D341Med (cell line): ENCODE measurements at places on chromosomes 2 and 18.
A peak's percentile ranks its signal among the peaks of the same experiment; 100 is the strongest.

GRCh38 chr2:82591718-82592117 is 1867.4 kb downstream of the SUCLG1 start:
- DNase-seq = no peak

DNA sequence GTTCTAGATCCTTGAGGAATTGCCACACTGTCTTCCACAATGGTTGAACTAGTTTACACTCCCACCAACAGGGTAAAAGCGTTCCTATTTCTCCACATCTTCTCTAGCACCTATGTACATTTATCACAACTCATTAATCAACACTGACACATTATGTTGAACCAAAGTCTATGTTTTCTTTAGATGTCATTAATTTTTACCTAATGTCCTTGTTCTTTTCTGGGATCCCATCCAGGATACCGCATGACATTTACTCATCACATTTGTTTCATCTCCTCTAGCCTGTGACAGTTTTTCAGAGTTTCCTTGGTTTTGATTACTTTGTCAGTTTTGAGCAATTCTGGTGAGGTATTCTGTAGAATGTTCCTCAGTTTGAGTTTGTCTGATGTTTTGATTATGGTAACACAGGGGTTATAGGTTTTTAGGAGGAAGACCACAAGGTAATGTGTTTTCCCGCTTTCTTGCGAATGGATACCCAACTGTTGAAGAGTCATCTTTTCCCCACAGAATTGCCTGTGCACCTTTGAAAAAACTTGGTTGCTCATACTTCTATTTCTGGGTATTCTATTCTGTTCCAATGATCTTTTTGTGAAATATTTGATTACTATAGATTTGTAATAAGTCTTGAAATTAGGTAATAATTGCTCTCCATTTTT is 3.0 kb upstream of the UGT1A9 start:
- no peak for DNase-seq

- no peak for DNase-seq
Observed at GRCh38 chr18:61953641-61954040, 60.8 kb upstream of the RNF152 start.

DNA sequence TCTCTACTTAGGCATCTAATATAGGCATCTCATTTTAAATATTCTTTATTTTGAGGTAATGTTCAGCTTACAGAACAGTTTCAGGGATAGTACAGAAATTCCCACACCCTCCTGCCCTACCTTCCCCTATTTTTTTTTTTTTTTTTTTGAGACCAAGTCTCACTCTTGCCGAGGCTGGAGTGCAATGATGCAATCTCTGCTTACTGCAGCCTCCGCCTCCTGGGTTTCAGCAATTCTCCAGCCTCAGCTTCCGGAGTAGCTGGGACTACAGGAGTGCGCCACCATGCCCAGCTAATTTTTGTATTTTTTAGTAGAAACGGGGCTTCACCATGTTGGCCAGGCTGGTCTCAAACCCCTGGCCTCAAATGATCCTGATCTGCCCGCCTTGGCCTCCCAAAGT is 97.6 kb downstream of the EPB41L5 start:
- DNase-seq = no peak

- no peak for DNase-seq
Observed at GRCh38 chr2:137167651-137168050, 402.3 kb downstream of the THSD7B start.

GRCh38 chr2:165239230-165239629 is at the start of gene SCN2A:
SCN2A (plus strand) TSS chr2:165239414; CDS start chr2:165295824, 56,410 bp downstream.
- DNase-seq = peak; percentile 25

GRCh38 chr2:104844807-104845551 is 8.9 kb upstream of the POU3F3 start:
- DNase-seq = no peak

DNA sequence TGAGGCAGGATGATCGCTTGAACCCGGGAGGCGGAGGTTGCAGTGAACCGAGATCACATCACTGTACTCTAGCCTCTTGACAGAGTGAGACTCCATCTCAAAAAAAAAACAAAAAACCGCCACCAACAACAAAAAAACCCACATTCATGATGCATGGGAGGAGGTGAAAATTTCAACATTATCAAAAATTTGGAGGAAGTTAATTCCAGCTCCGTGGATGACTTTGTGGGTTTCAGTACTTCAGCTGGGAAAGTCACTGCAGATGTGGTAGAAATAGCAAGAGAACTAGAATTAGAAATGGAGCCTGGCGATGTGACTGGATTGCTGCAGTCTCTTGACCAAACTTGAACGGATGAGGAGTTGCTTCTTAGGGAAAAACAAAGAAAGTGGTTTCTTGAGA is 74.3 kb downstream of the PRKCE start:
- DNase-seq = no peak

- peak; percentile 88 for DNase-seq
Observed at GRCh38 chr2:235669269-235669831, 175.5 kb downstream of the AGAP1 start.

DNA sequence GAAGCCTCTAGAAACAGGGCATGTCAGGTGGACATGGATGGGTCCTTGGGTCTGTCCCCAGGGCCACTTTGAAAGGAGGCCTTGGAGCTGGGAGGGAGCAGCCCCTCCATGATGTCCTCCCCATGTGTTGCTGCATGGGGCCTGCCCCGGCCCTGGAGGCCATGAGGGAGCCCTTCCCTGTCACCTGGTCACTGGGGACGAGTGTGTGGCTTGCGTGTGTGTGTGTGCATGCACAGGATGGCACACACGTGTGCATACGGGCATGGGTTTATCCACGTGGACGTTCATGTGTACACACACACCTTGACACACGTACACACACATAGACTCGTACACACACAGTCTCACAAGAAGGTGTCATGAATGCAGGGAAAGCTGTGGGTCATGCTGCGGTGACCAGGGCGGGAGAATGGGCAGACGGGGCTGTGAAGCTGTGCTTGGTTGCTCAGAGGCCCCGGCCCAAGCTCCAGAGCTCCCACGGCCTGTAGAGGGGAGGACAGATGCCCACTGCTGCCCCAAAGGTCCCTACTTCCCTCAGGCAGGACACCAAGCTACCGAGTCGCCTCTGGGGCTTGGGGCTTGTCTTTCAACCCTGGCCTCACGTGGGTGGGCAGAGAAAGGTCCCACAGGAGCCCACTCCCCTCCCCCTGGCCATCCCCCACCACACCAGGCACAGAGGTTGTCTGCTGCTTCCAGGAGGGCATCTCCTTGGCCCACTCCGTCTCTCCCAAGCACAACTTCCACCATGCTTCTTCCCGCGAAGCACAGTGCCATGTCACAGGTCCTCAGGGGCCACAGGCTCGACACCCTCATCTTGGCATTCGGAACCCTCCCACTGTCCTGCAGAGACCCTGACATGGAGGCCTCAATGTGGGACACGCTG is 42.3 kb upstream of the GPC1 start:
- DNase-seq = no peak

DNA sequence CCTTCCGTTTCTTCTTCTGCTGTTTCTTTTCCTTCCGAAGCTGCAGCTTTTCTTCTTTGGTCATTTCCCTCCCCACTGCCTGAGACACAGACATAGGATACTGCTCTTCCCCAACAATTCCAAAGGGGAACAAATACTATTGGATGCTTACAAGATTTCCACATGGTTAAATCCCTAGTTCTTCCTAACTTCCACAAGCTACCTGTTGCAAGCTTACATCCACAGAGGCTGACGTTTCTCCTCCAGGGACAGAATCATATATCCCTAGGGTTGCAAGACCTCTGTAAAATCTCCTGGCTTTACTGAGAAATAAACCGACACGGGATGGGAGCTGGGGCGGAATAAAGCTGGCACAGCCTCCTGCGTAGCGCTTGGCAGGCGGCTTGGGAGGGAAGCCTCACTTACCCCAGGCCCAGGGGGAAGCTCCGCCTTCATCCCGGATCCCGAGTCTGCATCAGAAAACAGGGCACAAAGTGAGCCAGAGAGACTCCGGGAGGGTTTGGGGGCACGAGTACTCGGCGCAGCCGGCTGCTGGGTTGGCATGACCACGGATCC is 590 bp downstream of the EIF2B4 start:
- no peak for DNase-seq

DNA sequence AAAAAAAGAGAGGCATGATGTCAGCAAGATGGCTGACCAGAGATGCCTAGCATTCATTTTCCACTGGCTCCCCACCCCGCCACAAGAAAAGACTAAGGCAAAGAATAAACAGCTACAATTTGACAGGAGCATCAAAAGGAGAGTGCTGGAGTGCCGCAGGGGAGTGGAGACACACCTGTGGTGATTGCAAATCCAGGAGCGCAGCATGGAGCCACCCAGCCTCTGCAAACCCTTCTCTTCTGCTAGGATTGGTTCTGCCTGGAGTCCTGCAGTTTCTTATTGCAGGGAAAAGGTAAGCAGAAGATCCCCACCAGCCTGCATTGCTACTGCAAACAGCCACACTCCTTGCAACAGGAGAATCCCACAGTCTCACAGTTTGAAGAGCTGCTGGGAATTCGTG is 26.1 kb downstream of the BOLL start:
- DNase-seq = no peak

DNA sequence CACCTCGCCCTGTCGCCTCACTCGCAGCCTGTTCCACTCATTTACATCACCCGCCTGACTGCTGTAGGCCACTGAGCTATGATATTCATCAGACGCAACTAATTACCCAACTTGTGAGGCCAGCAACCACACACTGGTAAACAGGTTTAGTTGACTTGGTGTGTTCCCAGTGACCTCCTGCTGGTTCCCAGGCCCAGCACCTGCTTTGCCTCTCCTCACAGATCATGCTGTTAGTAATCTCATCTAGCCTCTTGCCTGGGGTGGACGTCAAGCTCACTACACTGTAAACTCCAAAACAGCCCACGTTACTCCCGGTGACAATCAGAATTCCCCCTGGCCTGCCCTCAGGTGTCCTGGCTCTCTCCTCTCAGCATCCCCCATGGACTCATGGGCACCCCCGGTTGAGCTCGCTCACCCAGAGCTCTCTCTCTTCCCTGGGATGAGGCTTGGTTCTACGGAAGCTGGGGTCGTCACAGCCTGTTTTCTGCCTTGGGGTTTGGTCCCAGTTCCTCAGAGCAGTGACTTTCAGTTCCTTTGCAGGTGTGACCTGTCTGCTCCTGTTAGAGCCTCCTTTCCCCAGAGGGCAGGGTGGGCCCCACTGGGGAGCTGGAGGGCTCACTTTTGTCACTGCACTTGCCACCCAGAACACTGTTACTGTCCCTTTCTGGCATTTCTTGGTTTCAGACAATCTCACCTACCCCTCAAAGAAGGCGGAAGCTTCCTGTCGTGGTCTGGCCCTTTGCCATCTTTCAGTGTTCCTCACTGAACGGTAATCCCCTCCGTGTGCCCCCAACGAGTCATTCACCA is 40.3 kb downstream of the INPP5D start:
- DNase-seq = no peak

GRCh38 chr2:28507796-28508764 is 12.2 kb downstream of the PLB1 start:
- DNase-seq = no peak

DNA sequence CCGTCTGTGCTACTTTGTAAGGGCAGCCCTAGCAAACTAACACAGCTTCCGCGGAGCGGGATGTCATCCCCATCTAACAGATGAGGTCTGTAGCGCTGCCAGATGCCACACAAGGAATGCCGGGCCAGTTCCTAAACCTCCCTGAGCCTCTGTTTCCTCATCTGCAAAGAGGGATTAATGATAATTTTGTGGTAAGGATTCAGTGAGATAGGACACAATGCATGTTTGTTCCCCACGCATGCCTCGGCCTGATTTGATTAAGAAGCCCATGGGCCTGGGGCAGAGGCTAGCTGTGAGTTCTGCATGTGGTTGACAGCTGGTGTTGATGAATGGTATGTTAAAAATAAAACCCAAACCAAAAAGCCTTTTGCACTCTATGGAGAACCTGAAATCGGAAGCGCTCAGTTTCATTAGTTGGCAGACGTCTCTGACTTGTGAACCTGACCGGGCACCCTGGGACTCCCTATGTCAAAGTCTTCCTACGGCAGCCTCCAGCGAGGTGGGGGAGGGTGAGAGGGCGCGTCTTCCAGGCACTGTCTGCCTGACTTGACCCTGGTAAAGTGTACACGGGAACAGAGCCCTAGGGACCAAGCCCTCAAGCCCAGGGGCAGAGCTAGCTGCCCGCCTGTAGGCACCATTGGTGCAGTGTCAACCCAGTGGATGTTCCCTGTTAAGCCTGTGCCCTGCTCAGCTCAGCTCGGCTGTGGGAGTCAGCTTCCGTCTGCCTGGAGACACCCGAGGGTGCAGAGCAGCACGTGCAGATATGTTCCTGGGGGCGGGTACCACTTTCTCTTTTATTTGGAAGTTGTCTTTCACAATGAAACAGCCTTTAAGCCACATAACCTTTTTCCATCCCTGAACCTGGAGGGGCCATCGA is 14.8 kb upstream of the INHBB start:
- no peak for DNase-seq

- no peak for DNase-seq
Observed at GRCh38 chr2:51697095-51697494, 665.2 kb upstream of the NRXN1 start.

- no peak for DNase-seq
Observed at GRCh38 chr2:232831496-232831895, 38.6 kb upstream of the SNORC start.

DNA sequence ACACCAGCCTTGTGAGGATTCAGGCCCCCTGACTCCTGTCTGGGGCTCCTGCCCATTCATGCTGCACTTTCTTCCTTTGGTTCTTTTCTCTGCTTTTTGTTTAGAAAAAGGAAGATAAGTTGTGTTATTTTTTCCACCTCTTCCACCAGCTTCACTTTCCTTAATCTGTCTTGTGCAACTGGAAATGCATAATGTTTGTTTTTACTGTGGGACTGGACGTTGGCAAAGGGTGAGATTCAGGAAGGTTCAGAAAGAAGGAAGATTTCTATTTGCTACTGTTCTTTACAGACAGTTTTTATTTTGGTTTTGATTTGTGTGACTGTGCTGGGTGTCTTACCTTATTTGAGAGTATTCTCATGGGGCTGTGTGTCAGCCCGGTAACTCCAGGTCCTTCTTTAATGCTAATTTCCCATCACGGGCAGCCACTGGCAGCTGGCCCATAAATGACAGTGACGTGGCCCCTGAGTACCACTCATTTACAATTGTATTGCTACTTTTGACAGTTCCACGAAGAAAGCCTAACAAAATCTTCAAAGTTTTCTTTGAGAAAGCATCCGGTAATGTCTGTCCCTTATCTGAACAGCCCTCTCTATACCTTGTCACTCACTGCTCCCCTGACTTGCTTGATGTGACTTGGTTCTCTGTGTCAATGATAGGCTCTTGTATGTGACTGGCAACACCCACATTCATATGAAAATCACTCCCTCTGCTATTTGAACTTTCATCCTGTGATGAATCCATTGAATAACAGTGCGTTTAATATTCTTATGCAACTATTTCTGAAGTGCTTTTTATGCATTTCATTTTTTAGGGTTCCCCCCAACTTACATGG is 32.7 kb downstream of the RHBDD1 start:
- DNase-seq = no peak

GRCh38 chr18:39786477-39786876 is 2168.6 kb upstream of the PIK3C3 start:
- DNase-seq = no peak

DNA sequence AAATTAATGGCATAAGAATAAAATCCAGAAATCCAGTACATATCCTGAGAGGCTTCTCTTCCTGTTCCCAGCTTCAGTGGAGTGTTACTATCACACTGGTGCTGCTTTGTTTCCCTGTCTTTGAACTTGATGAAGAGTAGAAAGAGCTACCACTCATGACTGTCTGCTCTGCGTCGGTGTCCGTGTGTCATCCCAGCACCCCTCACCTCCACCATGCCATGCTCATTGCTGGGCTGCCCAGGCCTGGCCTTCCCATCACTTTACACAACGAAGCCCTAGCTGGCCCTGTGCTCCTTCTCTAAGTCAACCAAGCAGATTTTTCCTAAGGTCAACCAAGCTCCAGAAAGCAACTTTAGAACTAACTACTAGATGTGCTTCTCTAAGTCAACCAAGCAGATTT is 215.4 kb downstream of the DOK6 start:
- no peak for DNase-seq

- DNase-seq = no peak
Observed at GRCh38 chr2:145123606-145124005, 603.7 kb upstream of the ZEB2 start.
